ENCODE measurements at places on chromosomes 13 and 19. TPM values are rescaled to one million over a fixed set of nuclear protein-coding genes. Genes with fewer than 3 reads are reported as not detected.
A peak's percentile ranks its signal among the peaks of the same experiment; 100 is the strongest.

Gene ZSCAN4
- total RNA-seq: not detected

Gene BABAM1
- 130 TPM for total RNA-seq

Gene CYP2F1
- 0.63 TPM for total RNA-seq

Gene CD79A
- total RNA-seq: 0.39 TPM

Gene ADAT3
- total RNA-seq: 12.9 TPM

Gene PSG7
- total RNA-seq: not detected

DNA sequence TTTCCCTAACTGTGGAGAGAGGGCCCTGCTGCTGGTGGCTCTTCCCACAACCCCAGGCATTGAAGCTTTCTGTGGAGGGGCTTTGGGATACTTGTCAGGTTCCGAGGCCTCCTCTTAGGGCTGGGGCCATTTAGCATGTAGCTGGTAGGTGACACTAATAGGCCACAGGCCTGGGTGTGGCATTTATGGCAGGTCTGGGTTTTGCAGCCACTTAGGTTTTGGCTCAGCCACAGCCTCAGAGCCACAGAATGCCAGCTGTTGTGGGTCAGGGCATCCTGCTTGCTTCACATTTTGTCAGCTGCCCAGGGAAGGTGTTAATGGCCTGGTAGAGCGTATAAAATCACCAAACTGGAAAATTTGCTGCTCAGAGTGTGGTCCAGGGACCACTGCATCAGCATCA is 15.7 kb downstream of the FAM124A start:
- H3K4me1 ChIP-seq: peaks cover 12% of the 10 kb centered on the region
- peaks cover 30% of the 10 kb centered on the region for H3K36me3 ChIP-seq
- no peak overlapping the region for H3K27ac ChIP-seq
- H3K4me3 ChIP-seq: no peak overlapping the region

GRCh38 chr13:111392486-111392885 is 72.0 kb downstream of the TEX29 start:
- H3K36me3 ChIP-seq: no peaks in the 10 kb centered on the region
- no peak overlapping the region for H3K4me3 ChIP-seq
- no peak for DNase-seq
- no peaks in the 10 kb centered on the region for H3K27me3 ChIP-seq

GRCh38 chr19:48618278-48618915 is 581 bp downstream of the RPL18 start:
- no peaks in the 10 kb centered on the region for H3K27me3 ChIP-seq
- H3K27ac ChIP-seq: peak overlapping the region; percentile 25
- peak overlapping the region; percentile 97 for H3K4me3 ChIP-seq

DNA sequence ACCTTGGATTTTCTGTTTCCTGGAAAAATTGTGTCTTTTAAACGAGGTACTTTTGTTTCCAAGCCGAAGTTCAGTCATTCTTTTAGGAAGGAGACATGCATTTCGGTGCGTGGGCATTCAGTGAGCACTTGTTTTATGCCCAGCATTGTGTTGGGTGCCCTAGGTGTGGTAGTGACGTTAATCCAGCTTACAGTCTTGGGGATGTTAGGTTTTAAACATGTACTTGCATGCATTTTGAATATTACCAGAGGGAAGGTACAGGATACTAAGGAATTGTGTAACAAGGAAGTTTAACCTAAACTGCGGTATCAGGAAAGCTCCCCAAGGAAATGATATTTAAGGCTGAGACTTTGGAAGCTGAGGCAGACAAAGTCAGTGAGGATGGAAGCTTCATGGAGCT is 66.3 kb downstream of the ARHGAP35 start:
- peaks cover 8% of the 10 kb centered on the region for H3K36me3 ChIP-seq
- no peaks in the 10 kb centered on the region for H3K27me3 ChIP-seq
- no peaks in the 10 kb centered on the region for H3K4me1 ChIP-seq
- no peak for DNase-seq
- H3K4me3 ChIP-seq: no peak overlapping the region

DNA sequence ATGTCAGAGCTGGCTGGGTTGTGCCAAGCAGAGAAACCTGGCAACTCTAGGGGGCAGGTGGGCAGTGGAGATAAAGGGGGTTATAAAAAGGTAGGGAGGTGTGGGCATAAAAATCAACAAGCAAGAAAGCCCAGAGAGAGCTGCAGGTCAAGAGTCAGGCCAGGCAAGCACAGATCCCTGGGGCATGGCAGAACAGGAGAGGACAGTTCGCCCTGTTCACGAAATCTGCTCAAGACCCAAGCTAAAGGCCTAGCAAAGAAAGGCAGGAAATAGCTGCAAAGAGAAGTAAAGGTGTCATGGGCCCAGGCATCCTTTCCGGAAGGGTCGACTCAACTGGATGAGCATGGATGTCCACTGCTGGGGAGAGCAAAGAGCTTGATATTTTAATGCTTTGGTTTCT is 3.4 kb downstream of the MBNL2 start:
- H3K4me1 ChIP-seq: peaks cover 2% of the 10 kb centered on the region
- no peaks in the 10 kb centered on the region for H3K36me3 ChIP-seq
- H3K27ac ChIP-seq: no peak overlapping the region

GRCh38 chr13:92137520-92137919 is 739.1 kb downstream of the GPC5 start:
- no peak for DNase-seq
- no peaks in the 10 kb centered on the region for H3K27me3 ChIP-seq
- H3K4me3 ChIP-seq: no peak overlapping the region
- no peak overlapping the region for H3K27ac ChIP-seq
- H3K36me3 ChIP-seq: no peaks in the 10 kb centered on the region

DNA sequence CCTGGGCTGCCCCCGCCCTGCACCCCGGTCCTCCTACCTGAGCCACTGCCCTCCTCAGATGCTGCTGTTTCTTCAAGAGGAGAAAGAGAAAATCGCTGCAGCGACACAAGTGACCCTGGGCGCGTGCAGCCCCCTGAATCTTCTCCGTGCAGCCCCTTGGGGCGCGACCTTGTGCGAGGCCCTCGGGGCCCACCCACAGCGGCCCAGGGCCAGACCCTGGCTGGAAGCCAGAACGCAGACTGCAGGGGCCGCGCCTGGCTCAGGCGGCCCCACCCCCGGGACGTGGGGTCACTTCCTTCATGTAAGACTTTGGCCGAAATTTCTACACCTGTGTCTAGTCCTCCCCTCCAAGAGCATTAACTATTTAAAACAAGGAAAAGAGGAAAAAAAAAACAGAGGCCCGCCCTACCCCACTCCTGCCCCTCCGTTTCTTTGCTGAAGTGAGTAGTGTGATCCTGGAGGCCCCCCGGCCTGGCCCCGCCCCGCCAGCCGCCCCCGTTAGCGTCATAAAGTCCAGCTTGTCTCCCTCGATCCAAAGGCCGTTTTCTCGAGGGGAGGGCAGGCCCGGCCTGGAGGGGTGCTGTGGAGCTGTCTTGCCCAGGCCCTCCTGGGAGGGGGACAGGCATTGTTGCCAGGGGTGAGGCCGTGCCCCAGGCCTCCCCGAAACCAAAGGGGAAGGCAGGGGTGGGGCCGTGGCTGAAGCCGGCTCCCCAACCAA is 35.3 kb downstream of the BTBD2 start:
- no peak for DNase-seq
- peaks cover 15% of the 10 kb centered on the region for H3K36me3 ChIP-seq
- H3K4me1 ChIP-seq: no peaks in the 10 kb centered on the region
- H3K27me3 ChIP-seq: no peaks in the 10 kb centered on the region
- H3K27ac ChIP-seq: no peak overlapping the region

DNA sequence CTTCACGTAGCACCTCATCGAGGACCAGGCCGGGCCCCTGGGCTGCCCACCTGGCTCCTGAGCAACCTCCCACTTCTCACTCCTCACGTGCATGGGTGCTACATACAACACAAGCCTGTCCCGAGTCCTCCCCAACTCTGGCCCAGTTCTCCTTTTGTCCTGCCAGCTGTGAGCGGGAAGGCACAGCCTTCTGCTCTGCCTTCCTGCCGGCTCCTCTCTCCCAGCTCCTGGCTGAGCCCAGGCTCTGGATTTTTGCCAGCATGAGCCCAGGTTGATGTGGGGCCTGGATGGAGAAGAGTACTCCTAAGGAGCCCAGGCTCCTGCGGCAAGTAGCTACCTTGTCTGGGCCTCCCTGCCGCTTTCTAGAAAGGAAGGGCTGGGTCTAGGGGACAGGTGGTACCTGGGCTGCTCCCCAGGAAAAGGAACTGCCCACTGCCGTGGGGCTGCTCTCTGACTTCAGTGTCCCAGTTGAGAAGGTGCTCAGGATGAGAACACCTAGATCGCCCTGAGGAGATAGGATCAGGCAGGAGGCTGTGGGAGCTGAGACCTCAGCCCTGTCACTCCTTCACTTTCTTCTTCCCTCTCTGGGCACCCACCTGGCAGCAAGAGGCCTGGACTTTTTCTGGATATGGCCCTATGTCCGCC is 23.6 kb downstream of the LYL1 start:
- H3K27ac ChIP-seq: no peak overlapping the region
- DNase-seq: no peak
- no peak overlapping the region for H3K4me3 ChIP-seq
- peaks cover 12% of the 10 kb centered on the region for H3K4me1 ChIP-seq
- peaks cover 1% of the 10 kb centered on the region for H3K36me3 ChIP-seq

DNA sequence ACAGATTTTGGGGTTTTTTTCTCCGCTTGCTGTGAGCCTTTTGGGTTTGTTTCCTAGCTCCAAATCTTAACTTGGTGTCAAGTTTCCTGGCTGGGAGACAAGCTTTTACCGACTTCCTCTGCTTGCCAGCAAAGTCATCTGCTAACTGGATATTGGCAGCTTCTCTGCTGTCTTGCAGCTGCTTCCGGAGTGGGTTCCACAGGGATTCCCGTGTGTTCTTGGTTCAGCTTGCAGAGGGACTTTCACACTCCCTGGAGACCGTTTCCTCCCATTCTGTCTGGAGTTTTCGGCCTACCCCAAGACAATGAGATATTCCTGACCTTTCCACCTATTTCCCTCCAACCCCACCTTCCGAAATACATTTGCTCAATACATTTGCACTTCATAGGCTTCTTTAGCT is 2.2 kb upstream of the COLGALT1 start:
- peak; percentile 41 for DNase-seq
- no peak overlapping the region for H3K4me3 ChIP-seq
- H3K4me1 ChIP-seq: no peaks in the 10 kb centered on the region
- H3K36me3 ChIP-seq: no peaks in the 10 kb centered on the region
- no peak overlapping the region for H3K27ac ChIP-seq

DNA sequence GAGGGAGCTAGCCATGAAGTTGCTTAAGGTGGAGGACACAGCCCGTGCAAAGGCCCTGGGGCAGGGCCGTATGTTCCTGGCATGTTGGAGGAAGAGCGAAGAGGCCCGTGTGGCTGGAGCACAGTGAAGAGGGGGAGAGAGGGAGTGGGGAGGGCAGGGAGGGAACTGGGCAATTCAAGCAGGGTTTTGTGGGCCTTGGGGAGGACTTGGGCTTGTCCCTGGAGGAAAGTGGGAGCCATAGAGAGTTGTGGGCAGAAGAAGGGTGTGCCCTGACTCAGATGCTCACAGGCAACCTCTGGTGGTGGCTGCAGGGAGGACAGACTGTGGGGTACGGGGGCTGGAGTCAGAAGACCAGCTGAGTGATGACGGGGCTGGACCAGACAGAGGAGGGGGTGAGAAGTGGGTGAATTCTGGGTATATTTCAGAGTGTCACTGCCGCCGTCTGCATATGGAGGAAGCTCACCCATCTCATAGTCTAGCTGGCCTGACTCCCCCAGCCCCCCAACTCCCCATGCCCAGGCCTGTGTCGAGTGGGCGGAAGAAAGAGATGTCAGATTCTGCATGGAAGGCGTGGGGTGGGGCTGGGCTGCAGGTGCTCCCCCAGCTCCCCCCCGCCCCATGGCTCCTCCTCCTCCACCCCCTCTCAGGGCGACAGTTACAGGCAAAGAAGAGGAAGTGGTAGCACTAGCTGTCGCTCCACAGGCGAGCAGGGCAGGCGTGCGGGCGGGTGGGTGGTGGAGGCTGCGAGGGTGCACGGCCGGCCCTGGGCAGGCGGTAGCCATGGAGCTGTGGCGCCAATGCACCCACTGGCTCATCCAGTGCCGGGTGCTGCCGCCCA is at the start of gene VAV1:
TSS of gene VAV1 (plus strand) at position 681 of the 838 bp plus-strand sequence. CDS start at position 781, 100 bp downstream.
- H3K36me3 ChIP-seq: no peaks in the 10 kb centered on the region
- H3K27me3 ChIP-seq: no peaks in the 10 kb centered on the region
- H3K4me3 ChIP-seq: no peak within 1 kb of the TSS

GRCh38 chr13:49410477-49410876 is 33.4 kb downstream of the CAB39L start:
- no peak for DNase-seq
- H3K4me1 ChIP-seq: peaks cover 7% of the 10 kb centered on the region
- H3K27ac ChIP-seq: no peak overlapping the region
- peaks cover 16% of the 10 kb centered on the region for H3K27me3 ChIP-seq
- no peak overlapping the region for H3K4me3 ChIP-seq
- no peaks in the 10 kb centered on the region for H3K36me3 ChIP-seq

DNA sequence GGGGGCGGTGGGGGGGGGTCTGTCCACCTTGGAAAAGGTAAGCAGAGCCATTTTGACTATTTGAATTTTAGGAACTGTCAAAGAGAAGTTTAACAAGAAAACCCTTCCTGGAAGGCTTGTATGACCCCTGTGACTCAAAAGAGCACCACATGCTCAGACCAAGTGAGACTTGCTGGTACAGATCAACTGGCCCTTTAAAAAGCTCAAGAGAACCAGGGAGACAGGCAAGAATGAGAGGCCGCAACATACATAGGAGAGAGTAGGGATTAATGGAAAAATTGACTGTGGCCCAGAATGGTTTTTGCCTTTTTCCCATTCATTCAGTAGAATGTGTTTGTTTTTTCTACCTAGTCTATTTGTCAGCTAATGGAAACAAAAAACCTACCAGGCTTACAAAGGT is 26.2 kb upstream of the ATP8A2 start:
- no peaks in the 10 kb centered on the region for H3K27me3 ChIP-seq
- peaks cover 2% of the 10 kb centered on the region for H3K36me3 ChIP-seq
- H3K4me3 ChIP-seq: no peak overlapping the region

DNA sequence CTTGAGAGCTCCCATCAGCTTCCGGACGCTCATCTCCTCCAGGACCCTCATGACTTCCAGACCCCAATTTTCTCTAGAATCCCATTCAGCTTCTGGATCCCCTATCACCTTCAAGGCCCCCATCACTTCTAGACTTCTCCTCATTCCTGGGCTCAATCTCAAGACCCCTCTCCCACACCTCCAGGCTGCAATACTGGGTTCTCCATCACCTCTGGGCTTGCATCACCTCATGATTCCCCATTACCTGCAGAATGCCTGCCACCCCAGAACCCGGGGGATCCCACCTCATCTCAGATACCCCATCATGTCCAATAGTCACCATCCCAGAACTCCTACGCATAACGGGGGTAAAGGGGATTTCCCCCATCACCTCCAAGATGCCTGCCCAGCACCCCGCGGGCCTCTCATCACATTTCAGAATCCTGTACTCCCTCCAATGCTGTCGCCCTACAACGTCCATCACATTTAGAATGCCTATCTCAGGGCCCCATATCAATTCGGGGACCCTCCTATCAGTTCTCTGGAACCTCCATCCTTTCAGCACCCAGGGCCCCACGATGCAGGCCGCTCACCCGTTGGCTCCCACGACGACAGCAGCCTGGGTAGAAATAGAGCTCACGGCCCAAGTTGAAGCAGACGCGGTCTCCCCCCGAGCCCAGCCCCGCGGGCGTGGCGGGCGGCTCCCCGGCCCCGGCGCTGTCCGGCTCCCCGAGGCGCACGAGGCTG is 738 bp downstream of the DMWD start:
- H3K4me3 ChIP-seq: peak overlapping the region; percentile 95
- H3K36me3 ChIP-seq: peaks cover 40% of the 10 kb centered on the region
- DNase-seq: no peak
- no peak overlapping the region for H3K27ac ChIP-seq
- 0 out of 2 replicates have a peak, but pooled peaks cover 3% of the 10 kb centered on the region for H3K4me1 ChIP-seq
